ENCODE measurements at places on chromosomes 7 and 10.

DNA sequence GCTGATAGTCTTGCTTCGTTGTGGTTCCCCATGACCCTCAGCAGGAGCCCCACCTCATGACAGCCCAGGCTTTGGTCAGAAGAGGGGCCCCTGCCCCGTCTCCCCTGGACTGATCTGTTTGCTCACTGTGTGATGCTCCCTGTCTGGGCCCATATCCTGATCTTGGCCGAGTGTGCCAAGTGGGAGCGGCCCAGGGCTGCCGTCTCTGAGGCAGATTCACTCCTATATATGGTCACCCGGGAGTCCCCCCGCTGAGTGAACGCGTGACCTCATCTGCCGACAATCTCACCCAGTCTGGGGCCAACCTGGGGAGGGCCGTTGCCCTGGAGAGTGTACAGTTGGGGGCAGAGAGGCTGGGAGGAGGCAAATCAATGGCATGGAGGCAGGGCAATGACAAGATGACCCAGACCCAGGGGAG lies 34.5 kb downstream of the PPIF start:
- DNase-seq = no peak

DNA sequence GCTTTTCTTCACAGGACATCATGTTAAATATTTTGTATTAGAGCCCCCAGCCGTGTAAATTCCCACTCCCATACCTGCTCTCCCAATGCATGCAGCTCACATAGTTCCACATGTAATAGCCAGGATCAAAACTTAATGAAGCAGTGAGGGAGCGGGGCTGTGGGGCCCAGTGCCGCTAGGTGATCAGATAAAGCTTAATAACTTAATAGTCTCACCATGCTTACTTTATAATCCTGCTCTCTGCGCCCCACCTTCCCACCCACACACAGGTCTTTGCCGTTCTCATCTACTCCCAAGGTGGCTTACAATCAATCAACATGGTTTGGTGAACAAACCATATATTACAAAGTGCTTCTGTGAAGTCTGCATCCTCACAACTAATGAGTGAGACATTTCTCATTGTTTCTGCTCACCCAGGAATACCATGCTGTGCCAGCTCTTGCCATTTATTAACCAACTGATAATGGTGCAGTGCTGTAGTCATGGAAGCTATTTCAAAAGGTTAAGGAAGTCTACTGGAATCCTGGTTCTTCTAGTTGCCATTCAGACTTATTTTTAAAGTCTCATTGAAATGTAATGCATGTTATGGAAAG lies 156.4 kb downstream of the CTTNBP2 start:
- DNase-seq = no peak

DNA sequence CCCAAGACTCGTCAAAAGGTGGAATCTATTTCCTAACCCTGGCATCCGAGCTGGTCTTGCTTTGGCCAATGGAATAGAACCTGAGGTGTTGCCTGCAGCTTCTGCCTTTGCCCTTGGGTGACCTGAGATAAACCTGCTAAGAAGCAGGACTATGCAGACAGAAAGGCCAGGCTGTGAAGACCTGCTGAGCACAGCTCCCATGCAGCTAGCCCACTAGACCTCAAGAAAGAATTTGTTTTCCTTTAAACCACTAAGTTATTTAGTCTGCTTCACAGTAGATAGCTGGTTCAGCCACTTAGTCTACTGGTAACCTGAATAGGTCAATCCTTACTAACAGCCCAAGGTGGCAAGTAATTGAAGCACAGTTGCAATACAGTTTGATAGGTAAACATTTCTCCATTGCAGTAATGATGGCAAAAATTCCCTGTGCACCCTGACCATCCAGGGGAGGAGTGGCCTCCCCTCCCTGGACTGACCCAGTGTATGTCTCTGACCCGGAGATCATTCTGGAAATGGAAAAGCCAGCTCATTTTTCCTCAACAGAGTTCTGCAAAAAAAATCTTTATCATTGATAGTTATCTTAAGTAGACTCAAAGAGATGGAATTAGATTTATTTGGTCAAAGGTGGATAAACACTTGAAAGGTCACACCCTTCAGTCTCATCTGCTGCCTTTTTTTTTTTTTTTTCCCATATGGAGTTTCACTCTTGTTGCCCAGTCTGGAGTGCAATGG lies 20.0 kb downstream of the TNS3 start:
- DNase-seq = no peak

GRCh38 chr7:76071316-76072242 lies 23.7 kb downstream of the MDH2 start:
- DNase-seq = no peak

- DNase-seq = no peak
Observed at GRCh38 chr7:70321016-70321590, 722.8 kb downstream of the AUTS2 start.
